ENCODE measurements at places on chromosomes 2 and 18.
A peak's percentile ranks its signal among the peaks of the same experiment; 100 is the strongest.

DNA sequence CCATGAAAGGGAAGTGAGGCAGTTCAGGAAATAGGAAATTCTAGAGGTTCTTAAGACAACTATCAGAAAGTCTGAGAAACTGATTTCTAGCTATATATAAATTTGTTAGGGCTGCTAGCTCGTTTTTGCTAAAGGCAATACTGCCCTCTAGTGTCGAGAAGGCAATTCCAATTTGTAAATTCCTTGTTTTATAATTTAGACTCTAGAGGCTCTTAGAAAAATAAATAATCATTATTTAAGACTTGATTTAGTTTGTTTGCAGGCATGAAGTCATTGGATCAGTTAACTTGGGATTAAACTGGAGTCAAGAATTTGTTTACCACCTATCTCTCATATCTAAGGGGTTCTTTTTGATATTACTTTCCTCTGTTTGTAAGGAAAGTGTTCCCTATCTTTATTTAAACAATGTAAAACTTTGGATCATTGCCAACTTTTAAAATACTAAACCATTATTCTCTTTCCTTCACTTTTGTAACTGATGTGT is 66.2 kb downstream of the ACVR2A start:
- DNase-seq, result no peak

DNA sequence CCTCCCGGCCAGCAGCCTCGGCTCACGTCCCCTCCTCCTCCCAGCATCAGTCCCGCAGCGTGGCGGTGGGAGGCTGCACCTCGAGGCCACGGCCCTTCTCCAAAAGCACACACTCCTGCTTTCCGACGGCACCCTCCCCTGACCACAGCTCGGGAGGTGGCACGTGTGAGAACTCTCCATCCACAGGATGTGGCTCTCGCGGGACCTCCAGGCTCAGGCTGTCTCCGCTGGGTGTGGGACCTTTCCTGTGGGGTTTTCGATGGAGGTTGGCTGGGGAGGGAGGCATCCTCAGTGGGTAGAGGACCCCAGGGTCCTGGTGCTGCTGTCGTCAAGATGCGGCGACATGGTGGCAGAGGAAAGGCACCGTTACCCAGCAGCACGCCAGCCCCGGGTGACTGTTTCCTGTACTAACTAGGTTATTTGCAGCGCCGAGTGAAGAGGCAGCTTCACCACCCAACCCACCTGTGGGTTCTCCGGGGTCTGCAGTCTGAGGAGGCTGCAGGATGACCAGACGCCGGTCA is 42.8 kb upstream of the KCNG2 start:
- DNase-seq, result no peak

GRCh38 chr2:150978053-150978452 is 283.6 kb downstream of the RBM43 start:
- DNase-seq, result no peak

DNA sequence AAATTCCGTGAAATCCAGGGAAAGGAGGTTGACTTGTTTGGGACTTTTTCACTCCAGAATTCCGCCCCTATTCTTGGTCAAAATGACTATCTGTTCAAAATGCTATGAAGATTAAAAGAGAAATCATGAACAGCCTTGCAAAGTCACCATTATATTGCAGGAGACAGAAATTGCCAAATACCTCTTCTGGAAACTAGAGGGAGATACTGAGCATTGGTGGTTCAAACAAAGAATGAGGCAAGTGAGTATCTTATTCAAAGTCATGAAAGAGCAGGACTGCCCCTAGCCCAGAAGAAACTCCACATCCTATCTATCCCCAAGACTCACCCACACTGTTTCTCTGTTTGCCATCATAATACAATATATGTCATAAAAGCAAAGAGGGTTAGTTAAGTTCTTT is 862.3 kb upstream of the POU3F3 start:
- DNase-seq, result no peak

- no peak for DNase-seq
Measured at GRCh38 chr2:60490441-60490840, 63.0 kb downstream of the BCL11A start.

DNA sequence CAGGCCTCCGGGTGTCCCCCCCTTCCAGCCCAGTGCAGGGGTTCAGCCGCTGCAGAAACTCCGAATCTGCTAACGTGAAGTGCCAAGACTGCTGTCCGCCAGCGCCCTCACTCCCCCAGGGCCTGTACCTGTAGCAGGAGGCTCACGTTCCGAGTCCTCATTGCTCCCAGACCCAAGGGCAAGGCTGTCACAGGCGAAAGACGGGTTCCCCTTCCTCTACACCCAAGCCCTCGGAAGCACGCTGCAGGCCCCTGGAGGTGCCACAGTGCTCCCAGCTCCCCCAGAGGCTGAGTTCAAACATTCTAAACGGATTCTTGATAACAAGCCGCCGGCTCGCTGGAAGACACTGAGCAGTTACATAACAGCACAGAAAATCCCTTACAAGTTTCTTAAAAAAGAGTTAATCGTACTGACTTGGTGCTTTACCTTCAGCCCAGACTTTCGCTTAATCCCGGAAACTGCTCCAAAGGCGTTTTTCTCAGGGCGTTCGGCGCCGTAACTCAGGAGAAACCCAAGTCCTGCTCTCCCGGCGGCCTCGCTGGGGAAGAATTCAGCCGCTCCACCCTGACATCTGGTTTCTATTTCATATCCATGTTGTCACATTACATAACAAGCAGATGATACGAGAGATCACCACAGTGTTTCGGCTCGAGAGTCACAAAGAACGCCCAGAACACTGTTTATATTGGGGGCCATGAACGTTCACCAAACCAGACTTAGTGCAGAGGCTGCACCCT is 92.0 kb downstream of the HDAC4 start:
- DNase-seq, result no peak

GRCh38 chr2:100666996-100667395 is 104.2 kb downstream of the PDCL3 start:
- no peak for DNase-seq

DNA sequence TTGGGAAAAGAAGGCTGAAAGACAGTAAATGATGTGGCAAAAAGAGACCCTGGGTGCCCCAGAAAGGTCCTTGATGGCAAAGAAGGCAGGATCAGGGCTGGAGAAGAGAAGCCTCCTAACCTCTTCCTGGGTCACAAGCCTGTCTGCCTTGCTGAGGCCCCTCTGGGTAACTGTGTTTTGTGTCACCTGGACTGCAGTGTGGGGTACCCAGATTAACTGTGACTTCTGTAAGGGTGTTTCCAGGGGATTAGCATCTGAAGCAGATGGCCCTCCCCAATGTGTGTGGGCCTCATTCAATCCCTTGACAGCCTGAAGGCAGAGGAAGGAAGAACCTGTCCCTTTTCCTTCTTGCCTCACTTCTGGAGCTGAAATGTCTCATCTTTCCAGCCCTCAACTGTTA is 35.6 kb upstream of the APCDD1 start:
- no peak for DNase-seq

- no peak for DNase-seq
Measured at GRCh38 chr2:216052420-216052819, 29.2 kb downstream of the PECR start.

GRCh38 chr2:47028846-47029560 is 113.4 kb upstream of the MCFD2 start:
- DNase-seq, result no peak

- DNase-seq, result no peak
Measured at GRCh38 chr18:8450898-8451665, 158.2 kb upstream of the RAB12 start.

- DNase-seq, result no peak
Measured at GRCh38 chr18:63161761-63162195, 157.8 kb downstream of the BCL2 start.

DNA sequence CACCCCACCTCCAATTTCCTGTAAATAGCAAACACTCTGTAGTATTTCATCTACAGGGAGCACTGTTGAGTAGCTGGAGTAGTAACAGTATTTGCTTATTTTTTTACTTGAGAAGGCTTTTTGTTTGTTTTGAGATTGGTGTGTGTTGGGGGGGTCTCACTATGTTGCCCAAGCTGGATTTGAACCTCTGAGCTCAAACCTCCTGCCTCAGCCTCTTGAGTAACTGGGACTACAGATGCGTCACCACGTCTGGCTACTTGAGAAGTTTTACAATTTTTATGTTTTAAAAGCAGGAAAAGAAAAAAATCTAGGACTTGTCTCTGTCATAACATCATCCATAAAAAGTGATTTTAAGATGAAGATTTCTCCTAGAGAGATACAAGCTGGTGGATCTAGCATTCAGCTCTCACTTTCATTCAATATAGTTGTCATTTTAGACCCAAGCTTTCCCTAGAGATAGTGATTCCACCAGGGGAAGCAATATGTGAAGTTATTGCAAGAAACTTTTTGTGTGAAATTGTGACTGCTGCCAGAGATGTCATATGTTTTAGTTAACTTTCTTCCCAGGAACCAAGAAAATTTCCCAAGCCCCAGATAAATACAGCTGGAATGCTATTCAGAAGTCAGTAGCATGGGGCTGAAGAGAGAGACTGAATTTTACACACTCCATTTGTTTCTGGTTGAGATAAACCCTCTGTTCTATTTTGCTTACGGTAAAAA is 60.2 kb upstream of the MAP4K3 start:
- no peak for DNase-seq

GRCh38 chr18:51074605-51075004 is 44.6 kb downstream of the SMAD4 start:
- no peak for DNase-seq

DNA sequence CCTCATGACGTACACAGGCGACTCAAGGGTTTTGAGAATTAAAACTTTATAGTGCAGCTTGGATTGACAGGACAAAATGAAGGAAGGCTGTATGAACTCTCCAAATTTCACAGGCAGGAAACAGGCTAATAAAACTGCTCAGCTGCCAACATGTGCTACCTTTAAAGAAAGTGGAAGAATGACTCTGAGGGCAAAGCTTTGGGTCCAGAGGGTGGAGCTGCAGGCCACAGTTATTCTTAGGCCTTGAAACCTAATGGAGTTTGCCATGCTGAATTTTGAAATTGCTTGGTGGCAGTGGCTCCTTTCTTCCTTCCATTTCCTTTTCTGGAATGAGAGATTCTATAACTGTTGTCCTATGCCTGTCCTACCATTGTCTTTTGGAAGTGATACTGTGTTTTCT is 34.8 kb downstream of the HAT1 start:
- no peak for DNase-seq

DNA sequence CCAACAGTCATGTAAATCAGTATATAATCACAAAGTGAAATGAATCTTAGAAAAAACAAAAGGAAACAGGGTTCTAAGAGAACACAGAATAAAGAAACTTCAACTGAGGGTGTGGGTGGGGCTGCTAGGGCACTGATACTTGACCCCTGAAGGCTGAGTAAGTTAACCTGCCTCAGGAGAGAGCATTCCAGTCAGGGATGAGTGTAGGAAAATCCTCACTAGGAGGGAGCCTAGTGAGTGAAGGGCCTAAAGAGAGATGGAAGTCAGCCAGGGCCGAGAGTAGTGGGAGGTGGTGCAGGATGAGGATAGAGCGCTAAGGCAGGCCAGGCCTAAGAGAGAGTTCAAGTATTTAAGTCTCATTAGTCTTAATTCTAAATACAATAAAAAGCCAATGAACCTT is 342.6 kb downstream of the SATB2 start:
- no peak for DNase-seq

DNA sequence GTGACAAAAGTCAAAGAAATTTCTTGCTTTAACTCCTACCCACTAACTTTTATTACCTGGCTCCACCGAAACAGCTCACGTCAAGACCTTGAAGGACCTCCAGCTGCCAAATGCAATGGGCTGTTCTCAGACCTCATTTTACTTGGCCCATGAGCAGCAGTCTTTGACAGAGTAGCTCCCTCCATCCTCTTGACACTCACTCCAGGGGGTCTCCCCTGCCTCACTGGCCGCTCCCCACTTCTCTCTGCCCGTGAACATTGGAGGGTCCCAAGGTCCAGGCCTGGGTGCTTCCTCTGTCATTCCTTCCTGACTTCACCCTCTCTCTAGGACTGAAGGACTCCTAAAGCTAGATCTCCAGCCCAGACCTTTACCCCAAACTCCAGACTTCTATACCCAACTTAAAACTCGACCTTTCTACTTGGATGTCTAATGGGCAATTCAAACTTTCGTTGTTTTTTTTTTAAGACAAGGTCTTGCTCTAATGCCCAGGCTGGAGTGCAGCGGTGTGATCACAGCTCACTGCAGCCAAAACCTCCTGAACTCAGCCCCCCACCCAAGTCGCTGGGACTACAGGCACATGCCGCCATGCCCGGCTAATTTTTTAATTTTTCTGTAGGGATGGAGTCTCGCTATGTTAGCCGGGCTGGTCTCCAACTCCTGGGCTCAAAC is 92.9 kb upstream of the ST3GAL5 start:
- peak; percentile 0 for DNase-seq

GRCh38 chr2:177625744-177626650 is 233.4 kb downstream of the AGPS start:
- DNase-seq, result no peak

- DNase-seq, result no peak
Measured at GRCh38 chr2:101125808-101126207, 25.4 kb downstream of the TBC1D8 start.

DNA sequence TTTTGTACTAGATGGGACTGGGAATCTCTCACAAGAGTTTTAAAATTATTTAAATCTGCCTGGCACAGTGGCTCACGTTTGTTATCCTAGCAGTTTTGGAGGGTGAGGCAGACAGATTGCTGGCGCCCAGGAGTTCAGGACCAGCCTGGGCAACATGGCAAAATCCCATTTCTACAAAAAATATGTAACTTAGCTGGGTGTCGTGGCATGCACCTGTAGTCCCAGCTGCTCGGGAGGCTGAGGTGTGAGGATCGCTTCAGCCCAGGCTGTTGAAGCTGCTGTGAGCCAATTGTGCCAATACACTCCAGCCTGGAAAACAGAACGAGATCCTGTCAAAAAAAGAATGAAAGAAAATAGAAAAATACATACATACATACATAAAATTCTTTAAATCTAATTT is 685.7 kb upstream of the PIK3C3 start:
- no peak for DNase-seq

- DNase-seq, result no peak
Measured at GRCh38 chr18:2933995-2934394, 78.9 kb downstream of the LPIN2 start.

DNA sequence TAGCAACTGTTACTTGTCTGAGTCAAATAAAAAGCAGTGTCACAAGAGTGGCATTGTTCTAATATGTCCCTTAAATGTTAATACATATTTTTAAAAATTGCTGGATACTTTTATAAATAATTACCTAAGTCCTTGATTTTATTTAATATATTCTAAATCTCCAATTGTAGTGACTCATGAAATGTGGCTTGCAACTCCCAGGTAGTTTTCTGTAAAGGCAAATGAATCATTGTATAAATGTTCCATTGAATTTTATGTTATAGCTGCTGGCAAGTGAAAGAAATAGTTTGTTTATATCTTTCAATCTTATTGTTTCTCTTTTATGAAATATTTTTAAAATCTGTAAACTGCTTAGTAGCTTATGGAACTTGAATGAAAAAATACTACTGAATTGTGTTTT is 32.7 kb upstream of the C1GALT1C1L start:
- DNase-seq, result no peak

- no peak for DNase-seq
Measured at GRCh38 chr2:179096090-179096489, 46.2 kb upstream of the CCDC141 start.

DNA sequence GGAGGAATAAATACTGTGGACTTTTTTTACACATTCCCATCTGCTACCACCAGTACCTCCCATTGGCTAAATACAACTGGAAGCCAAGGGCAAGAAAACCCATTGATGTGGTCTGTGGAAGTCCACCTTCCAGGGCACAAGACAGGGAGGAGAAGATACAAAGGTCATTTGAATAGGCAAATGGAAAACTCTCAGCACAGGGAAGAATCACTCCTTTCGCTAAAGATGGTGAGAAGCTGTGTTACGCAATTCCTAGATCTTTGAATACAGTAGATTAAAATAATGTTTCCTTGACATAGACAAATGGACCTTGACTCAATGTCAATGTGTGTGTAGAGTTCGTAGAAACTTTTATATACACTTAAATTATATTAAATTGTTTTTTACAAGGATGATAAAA is 70.9 kb upstream of the ERBB4 start:
- no peak for DNase-seq

GRCh38 chr2:8518979-8519668 is 162.7 kb upstream of the ID2 start:
- no peak for DNase-seq
